Mesothelial cell of epicardium (in vitro differentiated cells): ENCODE measurements at places on chromosomes 6 and 20.

GRCh38 chr20:61744691-61745396 is 320.8 kb downstream of the TAF4 start:
- no peak for DNase-seq
- H3K4me1 ChIP-seq: peaks cover 22% of the 10 kb centered on the region
- no peaks in the 10 kb centered on the region for H3K36me3 ChIP-seq

DNA sequence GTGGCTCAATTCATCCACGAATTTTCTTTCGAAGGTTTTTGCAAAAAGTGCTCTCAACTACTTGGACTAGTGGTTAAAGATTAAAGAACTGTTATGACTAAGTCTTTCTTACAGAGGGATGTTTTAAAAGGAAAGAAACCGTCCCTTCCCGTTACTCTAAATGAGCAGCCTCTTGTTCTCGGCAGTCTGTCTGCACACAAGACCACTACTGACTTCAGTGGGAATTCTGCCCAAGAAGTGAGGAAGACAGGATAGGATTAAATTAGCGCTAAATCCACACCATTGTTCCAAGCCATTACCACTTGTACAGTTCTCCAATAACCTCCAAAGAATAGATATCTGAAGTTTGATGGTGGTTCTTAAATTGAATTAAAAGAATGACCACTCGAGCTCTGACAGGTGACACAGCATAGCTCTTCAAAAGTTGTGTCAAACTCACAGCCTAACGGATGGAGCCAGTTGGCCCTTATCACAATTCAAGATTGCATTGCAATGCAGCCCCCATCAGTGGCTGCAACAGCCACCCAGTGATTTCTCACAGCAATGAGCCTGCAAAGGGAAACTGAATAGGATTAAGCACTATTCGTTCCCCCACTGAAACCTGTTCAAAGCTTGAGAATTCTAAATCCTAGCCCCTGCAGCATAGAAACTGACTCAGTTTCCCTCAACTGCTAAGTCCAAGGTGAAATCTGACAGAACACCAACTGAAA is 1.8 kb downstream of the EPB41L2 start:
- peaks cover 6% of the 10 kb centered on the region for H3K36me3 ChIP-seq
- H3K4me1 ChIP-seq: peaks cover 23% of the 10 kb centered on the region
- peaks cover 14% of the 10 kb centered on the region for H3K27me3 ChIP-seq
- peak overlapping the region; percentile 37 for H3K27ac ChIP-seq
- DNase-seq: no peak
- peak overlapping the region; percentile 82 for H3K4me3 ChIP-seq

DNA sequence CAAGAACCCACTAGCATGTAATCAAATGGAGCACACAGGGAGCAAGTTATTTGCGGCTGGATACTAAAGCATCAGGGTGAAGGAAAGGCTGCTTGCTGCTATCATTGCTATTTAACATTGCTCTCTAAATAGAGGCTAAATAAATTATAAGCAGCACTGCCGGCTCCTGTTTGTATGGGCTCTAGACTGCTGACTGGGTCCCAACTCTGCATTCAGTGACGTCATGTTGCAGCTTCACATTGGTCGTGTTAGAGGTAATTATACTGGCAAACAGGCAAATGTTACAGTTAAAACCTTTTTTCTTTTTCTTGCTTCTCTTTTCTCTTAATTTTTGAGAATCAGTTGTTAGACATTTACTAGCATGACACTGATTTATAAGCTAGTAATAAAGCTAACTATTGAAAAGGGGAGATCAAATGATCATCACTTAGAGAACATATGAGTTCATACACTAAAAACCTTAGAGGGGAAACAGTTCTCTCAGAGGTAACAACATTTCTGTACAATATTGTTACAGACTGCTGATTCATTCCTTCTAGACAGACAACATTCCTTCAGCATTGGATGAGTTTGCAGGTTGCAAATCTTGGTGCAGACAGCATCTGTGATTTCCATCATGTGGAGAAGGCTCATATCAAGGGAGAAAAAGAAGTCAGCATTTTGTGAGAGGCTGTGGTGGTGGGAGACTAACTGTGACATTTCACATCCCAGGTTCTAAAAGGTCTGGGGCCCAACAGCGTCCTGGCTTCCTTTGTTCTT is 15.9 kb downstream of the RFPL4B start:
- no peak overlapping the region for H3K4me3 ChIP-seq
- no peak overlapping the region for H3K27ac ChIP-seq
- no peaks in the 10 kb centered on the region for H3K27me3 ChIP-seq
- H3K36me3 ChIP-seq: no peaks in the 10 kb centered on the region

DNA sequence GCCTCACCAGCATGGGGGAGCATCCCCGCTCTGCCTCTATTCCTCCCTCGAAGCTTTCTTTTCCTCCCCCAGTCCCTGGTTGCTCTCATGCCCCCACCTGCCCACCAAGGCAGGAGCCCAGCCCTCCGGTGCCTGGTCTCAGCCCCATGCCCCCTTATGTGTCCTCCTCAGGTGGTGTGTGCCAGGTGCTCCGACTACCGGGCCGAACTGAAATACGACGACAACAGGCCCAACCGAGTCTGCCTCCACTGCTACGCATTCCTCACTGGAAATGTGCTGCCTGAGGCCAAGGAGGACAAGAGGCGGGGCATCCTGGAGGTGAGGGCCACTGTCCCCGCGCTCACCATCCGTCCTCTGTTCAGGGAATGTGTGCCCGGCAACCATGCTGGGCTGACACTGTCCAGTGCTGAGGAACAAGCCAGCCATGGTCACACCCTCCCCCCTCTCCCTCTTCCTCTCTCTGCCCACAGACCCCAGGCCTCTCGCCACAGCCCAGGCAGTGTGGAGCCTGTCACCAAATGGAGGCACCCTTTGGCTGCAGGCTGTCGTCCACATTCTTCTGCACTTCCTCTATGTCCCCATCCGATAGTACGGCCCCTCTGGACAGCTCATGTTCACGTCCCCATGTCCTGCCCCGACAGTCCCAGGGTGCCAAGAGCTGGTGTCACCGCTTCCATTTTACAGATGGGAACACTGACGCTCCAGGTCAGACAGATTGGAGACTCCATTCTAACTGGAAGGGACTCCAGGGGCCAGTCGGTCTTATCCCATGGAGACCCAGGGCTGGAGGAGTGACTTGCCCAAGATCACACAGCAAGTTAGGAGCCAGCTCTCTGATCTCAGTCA is 20.4 kb downstream of the FGD2 start:
- no peak overlapping the region for H3K4me3 ChIP-seq
- H3K36me3 ChIP-seq: no peaks in the 10 kb centered on the region
- no peaks in the 10 kb centered on the region for H3K27me3 ChIP-seq
- H3K27ac ChIP-seq: no peak overlapping the region
- no peaks in the 10 kb centered on the region for H3K4me1 ChIP-seq
- DNase-seq: no peak

DNA sequence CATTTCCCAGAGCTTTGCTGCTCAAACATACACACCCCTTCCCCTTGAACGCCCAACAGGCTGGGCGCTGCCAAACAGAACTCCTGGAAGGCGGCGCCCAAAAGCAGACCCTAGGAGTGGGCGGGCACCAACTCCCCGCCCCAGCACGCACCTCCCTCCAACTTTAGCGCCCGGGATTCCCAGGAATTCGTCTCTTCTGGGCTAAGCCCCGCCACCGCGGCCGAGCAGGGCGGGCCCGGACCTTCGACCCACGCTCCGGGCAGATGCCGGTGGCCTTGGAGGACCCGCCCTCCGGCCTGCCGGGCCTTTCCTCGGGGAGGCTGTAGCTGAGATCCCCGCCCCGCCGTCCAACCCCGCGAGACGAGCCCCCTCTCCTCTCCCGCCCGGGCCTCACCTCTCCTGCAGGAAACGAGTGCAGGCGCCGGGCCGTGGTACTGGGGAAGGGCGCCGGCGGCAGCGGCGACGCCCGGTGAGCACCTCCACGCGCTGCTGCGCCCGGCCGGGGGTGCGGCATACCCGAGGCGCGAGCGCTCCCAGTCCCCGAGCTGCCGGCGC is 659 bp downstream of the MCUR1 start:
- H3K36me3 ChIP-seq: peaks cover 3% of the 10 kb centered on the region
- H3K27ac ChIP-seq: peak overlapping the region; percentile 94
- H3K4me1 ChIP-seq: peaks cover 27% of the 10 kb centered on the region
- peak; percentile 62 for DNase-seq
- H3K4me3 ChIP-seq: peak overlapping the region; percentile 89

GRCh38 chr6:13273202-13273930 is 55.0 kb downstream of the TBC1D7 start:
- no peak overlapping the region for H3K4me3 ChIP-seq
- no peaks in the 10 kb centered on the region for H3K27me3 ChIP-seq
- peaks cover 20% of the 10 kb centered on the region for H3K4me1 ChIP-seq
- H3K36me3 ChIP-seq: no peaks in the 10 kb centered on the region
- no peak overlapping the region for H3K27ac ChIP-seq
- no peak for DNase-seq

DNA sequence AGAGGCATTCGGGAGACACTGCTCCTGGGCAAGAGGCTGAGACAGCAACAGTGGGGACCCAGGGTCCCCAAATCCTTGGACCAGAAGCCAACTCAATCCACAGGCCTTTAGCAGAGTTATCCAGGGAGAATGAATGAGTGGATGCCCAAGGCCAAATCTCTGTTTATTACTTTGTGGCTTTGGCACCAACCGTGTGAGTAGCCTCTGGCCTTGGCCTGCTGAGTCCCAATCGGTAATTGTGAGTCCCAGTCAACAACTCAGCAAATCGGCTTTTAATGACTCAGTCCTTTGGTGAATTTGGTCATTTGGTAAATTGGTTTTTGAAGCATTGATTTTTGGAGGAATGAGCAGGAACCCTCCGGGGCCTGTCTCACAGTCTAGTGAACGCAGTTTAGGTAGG is 29.1 kb upstream of the ECI2 start:
- H3K27me3 ChIP-seq: no peaks in the 10 kb centered on the region
- H3K36me3 ChIP-seq: peaks cover 3% of the 10 kb centered on the region
- H3K4me3 ChIP-seq: no peak overlapping the region
- no peak overlapping the region for H3K27ac ChIP-seq
- DNase-seq: no peak

- no peak overlapping the region for H3K4me3 ChIP-seq
- peaks cover 13% of the 10 kb centered on the region for H3K4me1 ChIP-seq
These were observed 87.6 kb upstream of the FRMD1 start for GRCh38 chr6:168166627-168167026.

DNA sequence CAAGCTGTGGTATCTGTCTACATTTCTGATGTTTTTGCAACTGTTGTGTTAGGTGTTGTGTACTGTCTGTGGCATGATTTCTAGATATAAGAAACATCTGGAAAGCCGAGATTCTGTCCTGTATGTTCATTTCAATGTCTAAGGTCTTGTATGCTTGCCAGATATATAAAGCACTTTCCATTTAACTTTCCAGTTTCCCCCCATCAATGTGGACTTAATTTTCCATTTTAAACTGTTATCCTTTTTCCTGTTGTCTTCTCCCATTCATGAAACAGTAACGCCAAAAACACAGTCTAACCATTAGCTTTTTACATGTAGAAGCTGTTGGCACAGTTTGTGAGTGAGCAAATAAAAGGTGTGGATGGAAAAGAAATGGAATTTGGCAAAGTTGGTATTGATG is 181.6 kb downstream of the FARS2 start:
- peaks cover 3% of the 10 kb centered on the region for H3K36me3 ChIP-seq
- H3K4me3 ChIP-seq: no peak overlapping the region
- DNase-seq: no peak
- peaks cover 2% of the 10 kb centered on the region for H3K4me1 ChIP-seq

DNA sequence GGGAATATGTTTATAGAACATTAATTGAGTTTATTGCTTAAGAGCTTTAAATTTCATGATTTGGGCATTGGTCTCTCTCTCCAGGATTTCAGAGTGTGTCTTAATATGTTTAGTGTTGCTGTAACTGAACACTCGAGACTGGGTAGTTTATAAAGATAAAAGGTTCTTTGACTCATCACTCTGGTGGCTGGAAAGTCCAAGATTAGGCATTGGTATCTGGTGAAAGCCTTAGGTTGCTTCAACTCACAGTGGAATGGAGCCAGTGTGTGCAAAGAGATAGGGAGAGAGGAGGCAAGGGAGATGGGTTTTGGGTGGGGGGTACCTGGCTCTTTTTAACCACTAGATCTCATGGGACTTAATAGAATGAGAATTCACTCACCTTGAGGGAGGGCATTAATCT is 35.6 kb upstream of the DTNBP1 start:
- H3K27me3 ChIP-seq: no peaks in the 10 kb centered on the region
- no peak overlapping the region for H3K27ac ChIP-seq
- no peak overlapping the region for H3K4me3 ChIP-seq
- no peak for DNase-seq
- H3K4me1 ChIP-seq: no peaks in the 10 kb centered on the region
